ENCODE measurements at places on chromosomes 16 and 17.

- DNase-seq = no peak
Measured at GRCh38 chr16:19888834-19889233, 4.2 kb upstream of the GPRC5B start.

- no peak for DNase-seq
Measured at GRCh38 chr16:47316442-47317015, 144.3 kb downstream of the ITFG1 start.

- no peak for DNase-seq
Measured at GRCh38 chr16:72991211-72991610, 56.7 kb downstream of the ZFHX3 start.

DNA sequence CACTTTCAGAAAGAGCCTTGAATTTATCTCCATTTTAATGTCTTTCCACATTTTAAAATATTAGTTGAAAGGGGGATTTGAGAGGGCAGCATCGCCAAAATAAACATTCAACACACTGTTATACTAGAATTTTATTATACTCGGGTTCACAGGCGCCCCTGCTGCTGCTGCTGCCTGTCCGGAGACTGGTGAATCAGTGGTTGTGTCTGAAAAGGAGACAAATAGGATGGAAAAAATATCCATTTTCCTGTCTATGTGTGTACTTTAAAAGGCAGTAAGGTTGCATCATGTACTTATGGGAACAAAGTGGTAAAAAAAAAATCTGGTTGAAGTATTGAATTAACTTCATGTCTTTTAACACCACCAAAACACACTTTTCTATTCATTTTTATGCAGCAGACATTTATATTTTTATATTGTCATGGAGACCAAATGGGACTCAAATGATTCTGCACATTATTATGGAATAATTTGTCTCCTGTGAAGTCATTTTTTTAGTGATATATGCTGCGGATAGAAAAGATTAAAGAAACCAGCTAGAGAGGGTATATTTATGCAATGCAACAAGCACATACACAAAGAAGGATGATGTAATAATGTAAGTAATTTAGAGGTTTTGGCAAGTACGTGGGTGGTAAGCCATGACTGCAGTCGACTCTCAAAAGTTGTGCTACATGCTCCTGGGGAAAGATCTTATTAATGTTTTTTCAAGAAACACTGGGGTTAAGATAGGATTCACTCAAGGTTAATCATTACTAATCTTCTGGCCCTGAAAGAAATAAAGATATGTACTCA, 759.0 kb upstream of the SOX9 start:
- no peak for DNase-seq

DNA sequence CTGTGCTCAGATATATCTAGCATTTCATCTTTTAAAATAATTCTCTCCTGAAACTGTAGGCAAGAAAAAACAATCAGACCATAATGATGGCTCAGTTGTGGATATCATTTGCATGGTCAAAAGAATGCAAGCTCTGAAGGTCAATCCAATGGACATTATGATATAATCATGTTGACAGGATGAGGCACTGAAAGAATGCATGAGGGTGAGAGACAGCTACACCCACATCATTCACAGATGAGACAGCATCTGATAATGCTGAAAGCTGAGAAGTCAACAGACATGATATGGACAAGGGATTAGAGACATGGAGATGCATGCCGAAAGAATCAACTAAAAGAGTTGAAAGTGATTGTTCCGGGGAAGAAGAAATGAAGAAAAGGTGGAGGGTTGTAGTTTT, 346.4 kb upstream of the CDH5 start:
- no peak for DNase-seq

- DNase-seq = no peak
Measured at GRCh38 chr16:27285676-27286196, 17.2 kb upstream of the NSMCE1 start.

DNA sequence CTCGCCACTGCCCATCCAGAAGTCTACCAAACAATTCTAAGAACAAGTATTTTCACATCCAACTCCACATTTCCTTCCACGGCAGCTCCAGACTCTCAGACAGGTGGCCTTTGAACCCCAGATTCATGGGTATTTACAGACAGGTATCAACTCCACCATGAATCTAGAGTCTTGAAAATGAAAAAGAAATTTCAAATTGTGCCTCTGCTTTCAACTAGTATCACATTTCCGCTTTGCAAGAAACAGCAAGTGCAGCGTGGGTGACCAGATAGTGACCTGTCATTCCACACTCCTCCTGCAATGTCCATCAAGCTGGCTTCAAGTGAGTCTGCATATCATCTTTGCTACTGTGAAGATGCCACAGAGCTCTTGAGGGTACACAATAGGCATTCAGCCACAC, 232.4 kb upstream of the RPL38 start:
- DNase-seq = no peak

DNA sequence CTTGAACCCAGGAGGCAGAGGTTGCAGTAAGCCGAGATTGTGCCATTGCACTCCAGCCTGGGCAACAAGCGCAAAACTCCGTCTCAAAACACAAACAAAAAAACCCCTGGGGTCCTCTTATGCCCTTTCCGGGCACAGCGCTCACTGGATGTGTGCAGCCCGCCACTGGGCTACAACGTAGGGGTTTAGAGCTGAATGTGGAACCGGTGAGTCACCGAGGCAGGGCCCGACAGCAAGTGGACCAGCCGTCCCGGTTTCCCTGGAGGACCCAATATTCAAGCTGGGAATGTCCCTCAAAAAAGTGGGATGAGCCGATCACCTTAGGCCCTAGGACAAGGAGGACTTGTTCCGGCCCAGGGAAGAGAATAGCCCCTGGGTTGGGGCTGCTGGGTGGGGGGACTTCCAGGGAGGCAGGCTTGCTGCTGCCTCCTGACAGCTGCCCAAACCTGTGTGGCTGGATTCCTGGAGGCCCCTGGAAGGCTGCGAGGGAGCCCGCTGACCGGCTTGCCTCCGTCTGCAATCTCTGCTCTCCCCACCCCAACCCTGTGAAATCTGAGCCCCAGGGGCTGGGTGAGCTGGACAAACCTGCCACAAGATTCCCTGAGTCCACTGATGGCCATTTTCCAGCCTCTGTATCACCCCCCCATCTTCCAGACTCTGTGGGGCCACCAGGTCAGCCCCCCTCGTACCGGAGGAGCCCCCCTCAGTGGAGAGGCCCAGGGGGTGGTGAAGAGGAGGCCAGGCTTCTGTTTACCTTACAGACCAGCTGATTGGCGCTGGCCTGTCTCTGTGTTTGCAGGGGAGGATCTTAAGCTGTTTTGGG, 2.9 kb upstream of the CLDN9 start:
- no peak for DNase-seq

DNA sequence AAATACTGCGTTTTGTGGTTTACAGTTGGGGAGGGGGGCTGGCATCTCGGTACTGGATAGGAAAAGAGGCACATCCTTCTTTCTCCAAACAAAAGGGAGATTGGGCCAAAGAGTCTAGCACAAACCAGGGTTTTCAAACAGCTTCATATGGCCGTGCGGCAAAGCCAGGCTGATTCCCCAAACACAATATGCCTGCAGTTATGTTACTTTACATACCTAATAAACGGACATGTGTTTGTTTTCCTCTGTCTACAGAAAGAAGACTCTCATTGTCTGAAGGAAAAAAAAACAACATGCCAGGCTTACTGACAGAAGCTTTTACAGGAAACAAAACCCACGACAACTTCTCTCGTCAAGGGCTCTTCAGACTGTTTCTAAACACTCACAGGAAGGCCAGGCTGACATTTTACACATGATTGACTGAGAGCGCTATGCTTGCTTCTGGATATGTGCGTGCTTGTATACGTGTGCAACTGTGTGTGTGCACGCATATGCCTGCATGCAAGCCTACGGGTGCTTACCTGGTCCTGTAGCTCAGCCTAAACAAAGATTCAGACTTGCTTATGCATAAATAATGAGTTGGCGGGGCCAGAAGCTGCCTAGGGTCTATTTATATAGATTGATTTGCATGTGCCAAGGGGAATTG, 461.0 kb upstream of the C16orf82 start:
- DNase-seq = no peak

All from CD4-positive, alpha-beta T cell treated with Interleukin-4 for 1 hour (primary cell).